ENCODE measurements at places on chromosomes 4 and X. TPM values are rescaled to one million over a fixed set of nuclear protein-coding genes. Genes with fewer than 3 reads are reported as not detected.

Gene EDA
- 0.15 TPM for total RNA-seq

Gene AFF1
- 8.1 TPM for total RNA-seq

Gene MAGEB2
- not detected for total RNA-seq

Gene KIF4A
- 43.5 TPM for total RNA-seq

Gene DNASE1L1
- total RNA-seq = 29.8 TPM

Gene PNMA6A
- total RNA-seq = not detected

Gene ASMT
- not detected for total RNA-seq

Gene CXCL6
- 23.4 TPM for total RNA-seq

Gene SSX3
- not detected for total RNA-seq

Gene FAM47E
- total RNA-seq = 0.91 TPM

Gene GAGE12F
- not detected for total RNA-seq

Gene TMPRSS11B
- total RNA-seq = not detected

Gene DCAF4L1
- 0.63 TPM for total RNA-seq

Gene GSTCD
- 15.4 TPM for total RNA-seq

Gene NDST4
- total RNA-seq = not detected

Gene VCX3B
- total RNA-seq = 0.26 TPM

Gene SLC10A4
- not detected for total RNA-seq

Gene AVPR2
- total RNA-seq = not detected

Gene USP17L20
- total RNA-seq = not detected

Gene GPR173
- 2.2 TPM for total RNA-seq

Gene FOXR2
- total RNA-seq = not detected

Gene GAGE1
- not detected for total RNA-seq

Gene TCEAL4
- total RNA-seq = 40.8 TPM

Gene NEUROG2
- total RNA-seq = not detected

Gene CLGN
- total RNA-seq = 7.9 TPM

Gene RNF150
- 0.55 TPM for total RNA-seq

Gene PCDH18
- 2.0 TPM for total RNA-seq

Gene VCX
- total RNA-seq = not detected

Gene MID2
- total RNA-seq = 19.2 TPM

Gene PAGE1
- total RNA-seq = 1.7 TPM

Gene PNCK
- 1.0 TPM for total RNA-seq

Gene RHOXF2B
- total RNA-seq = not detected

Gene STAP1
- not detected for total RNA-seq

Gene HCFC1
- total RNA-seq = 66.9 TPM

Gene PASD1
- total RNA-seq = not detected

Gene PRRG1
- total RNA-seq = 10.8 TPM

Gene GAGE12H
- not detected for total RNA-seq

Gene PPARGC1A
- total RNA-seq = not detected

Gene RTL3
- total RNA-seq = not detected

Gene EREG
- 2.2 TPM for total RNA-seq

Gene KCTD8
- total RNA-seq = 0.35 TPM

Gene RHOH
- total RNA-seq = not detected

Gene NSUN7
- total RNA-seq = 6.7 TPM

Gene NIPAL1
- 5.9 TPM for total RNA-seq

Gene CRLF2
- not detected for total RNA-seq

Gene PRRG3
- not detected for total RNA-seq

Gene ITM2A
- not detected for total RNA-seq

Gene BMP3
- 1.8 TPM for total RNA-seq

Gene MUC7
- total RNA-seq = not detected

Gene CMC4
- total RNA-seq = 31.9 TPM

Gene TMSB15B
- total RNA-seq = 3.1 TPM

Gene GRIA3
- not detected for total RNA-seq

Gene MAP9
- total RNA-seq = 10.6 TPM
